ENCODE measurements at places on chromosomes 1 and 21.

DNA sequence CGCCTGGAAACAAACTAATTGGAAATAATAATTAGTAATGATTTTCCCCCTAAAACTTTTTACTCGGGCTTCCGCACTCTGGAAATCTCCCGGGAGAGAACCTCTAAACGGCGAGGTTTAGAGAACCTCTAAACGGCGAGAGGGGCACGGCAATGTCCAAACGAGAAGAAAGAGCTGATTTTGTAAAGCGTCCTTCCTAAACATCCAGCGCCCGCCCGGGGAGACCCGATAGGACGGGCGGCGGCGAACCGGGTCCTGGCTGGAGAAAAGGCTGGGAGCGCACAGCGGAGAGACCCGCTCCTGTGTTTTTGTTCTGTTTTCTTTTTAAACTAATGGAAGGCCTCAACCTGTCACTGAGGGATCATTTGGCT lies 1.6 kb downstream of the PAX7 start:
- ATAC-seq = no peak

DNA sequence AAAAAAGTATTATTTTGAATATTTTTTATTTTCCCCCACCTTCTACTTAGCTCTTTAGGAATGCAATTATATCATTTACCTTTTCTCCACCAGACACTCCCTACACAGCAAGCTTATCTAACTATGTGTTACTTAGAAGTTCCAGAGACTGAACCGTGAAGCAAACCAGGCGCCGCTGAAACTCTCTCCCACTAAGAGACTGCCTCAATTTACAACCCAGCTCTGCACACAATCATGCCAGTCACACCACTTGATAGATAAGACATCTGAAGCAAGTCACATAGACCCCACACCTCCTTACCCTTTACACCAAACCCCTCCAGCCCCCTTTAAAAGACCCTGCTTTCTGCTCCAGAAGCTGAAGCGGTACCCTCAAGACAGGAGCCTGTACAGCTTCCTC lies 245.5 kb downstream of the S1PR1 start:
- no peak for ATAC-seq

- ATAC-seq = no peak
These were observed 43.0 kb downstream of the SUSD4 start for GRCh38 chr1:223320959-223321358.

DNA sequence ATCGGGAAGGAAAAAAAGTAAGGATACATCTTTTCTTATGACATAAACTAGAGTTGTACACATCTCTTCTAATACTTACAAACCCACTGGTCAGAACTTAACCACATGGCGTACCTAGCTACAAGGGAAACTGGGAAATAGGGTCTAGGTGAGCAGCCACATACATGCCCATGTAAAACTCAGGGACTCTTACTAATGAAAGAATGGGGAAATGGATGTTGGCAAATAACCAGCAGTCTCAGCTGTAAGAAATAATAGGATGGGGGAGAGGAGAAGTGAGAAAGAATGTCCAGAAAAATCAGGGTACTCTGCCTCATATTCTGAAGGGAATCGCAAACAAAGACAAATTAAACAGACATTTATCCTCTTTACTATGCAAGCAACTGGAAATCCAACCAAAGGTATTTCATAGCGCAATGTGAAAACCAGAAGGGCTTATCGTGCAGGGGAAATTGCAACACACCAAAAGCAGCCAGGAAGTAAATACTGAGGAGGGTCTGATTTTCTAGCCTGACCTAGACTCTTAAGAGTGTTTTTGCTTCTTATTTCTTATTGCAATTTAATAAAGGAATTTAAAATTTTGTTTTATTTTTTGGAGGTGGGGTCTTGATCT lies 17.5 kb downstream of the GTF2B start:
- ATAC-seq = no peak

DNA sequence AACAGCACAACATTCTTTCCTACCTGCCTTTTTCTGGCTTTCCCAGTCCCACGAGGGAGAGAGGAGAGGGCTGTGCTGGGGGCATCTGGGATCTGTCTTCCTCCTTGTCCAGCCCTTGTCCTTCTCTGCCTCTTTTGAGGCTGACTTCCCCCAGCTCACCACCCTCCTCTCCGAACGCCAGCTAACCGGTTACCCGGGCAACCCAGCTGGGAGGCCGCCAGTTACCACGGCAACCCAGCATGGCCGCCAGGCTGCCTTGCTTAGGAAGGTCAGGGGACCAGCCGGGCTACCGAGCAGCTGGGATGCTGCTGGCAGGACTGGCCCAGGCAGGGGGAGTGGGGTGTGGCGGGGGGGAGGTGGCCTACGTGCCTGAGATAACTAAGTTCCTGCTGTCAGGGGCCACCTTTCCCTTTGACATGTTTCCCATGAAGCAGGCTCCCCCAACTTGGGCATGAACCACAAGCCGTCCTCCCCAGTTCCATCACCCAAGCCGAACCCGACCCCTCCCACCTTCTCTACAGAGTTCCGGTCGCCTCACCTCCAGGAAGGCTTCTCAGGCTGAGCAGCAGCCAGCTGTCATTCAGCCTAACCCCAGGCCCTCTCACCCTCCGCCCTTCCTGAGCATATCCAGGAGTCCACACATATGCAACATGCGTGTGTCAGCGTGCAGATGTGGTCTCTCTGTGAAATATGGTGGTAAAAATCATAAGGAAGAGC lies 8.7 kb downstream of the PLEKHA6 start:
- ATAC-seq = peak; percentile 88

DNA sequence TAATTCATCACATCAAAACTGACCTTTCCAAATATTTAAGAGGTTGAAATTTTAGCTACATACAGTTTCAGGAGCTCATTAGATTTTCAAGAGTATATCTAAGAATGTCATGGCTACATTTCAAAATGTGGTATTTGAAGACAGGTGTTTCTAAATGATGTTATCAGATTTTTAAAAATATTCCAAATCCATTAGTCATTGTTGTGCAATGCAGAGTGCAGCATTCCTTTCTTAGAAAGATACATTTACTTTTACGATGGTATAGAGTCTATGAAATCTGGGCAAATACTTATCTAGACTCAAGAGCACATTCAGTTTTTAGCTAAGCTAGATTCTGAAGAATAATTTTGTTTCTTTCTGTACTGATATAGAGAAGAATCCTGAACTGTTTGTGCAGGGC lies 230.3 kb downstream of the CHRM3 start:
- peak; percentile 76 for ATAC-seq

DNA sequence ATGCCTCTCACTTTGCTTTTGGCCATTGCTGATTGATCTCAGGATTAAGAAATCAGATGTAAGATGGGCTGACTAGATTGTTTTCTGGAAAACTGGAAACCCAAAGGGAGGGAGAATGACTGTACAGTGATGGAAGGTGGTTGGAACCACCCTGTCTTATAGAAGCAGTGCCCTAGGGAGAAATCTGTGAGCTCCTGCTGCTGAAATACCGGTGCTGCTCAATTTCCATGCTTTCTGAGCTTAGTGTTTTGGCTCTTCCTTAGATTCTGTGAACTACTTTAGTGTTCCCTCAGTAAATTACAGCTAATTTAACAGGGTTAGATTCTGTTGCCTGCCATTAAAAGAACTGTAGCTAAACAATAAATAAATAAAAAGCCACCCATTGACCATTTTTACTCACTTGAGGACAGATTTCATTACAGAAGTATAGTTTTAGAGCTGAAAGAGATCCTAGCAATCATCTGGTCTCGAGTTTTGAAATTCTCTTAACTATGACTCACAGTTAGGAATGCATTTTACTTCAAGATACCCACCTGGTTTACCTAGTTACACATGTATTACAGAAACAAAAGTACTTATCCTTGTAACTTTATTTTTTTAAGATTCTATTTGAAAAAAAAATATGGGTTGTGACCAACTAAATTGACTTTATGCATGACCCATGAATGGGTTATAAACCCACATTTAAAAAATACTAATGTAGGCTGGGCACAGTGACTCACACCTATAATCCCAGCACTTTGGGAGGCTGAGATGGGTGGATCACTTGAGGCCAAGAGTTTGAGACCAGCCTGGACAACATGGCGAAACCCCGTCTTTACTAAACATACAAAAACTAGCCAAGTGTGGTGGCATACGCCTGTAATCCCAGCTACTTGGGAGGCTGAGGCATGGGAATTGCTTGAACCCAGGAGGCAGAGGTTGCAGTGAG lies 33.2 kb downstream of the CAMSAP2 start:
- no peak for ATAC-seq

DNA sequence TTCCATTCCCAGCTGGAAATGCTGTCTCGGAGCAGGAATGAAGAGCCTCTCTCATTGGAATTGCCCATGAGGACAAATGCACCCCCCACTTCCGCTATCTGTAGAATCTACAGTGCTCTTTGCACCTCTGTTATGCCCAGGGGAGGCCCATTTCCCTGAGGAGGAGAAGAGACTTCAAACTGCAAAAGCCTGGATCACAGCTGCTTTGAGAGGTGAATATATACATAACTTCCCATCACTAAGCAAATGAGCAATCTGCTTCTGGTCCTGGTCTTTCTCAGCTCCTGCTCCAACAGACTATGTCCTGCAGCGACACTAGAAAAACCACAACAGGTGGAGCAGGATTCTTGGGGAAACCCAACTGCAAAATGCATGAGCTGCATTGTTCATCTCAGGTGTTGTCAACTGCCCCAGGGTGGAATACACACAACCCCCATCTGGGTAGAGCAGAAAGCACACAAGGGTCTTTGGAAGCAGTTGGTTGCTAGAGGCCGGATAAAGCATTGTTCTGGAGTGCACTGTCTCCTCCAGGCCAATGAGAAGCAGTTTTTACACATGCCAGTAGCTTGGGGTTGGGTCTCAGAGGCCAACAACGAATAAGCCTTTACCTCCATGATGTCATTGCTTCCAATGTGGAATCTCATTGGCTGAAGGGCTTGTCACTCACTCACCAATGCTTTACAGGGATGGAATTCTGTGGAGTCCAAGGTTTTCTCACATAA lies 67.7 kb upstream of the RAB4A start:
- ATAC-seq = peak; percentile 72

GRCh38 chr1:25523542-25523941 lies 19.9 kb upstream of the LDLRAP1 start:
- ATAC-seq = peak; percentile 87

GRCh38 chr1:205062319-205062718 lies 19.3 kb downstream of the CNTN2 start:
- ATAC-seq = no peak

GRCh38 chr1:58000821-58001220 lies 545.7 kb downstream of the OMA1 start:
- no peak for ATAC-seq

- peak; percentile 61 for ATAC-seq
These were observed 37.2 kb upstream of the ETS2 start for GRCh38 chr21:38768471-38769063.

DNA sequence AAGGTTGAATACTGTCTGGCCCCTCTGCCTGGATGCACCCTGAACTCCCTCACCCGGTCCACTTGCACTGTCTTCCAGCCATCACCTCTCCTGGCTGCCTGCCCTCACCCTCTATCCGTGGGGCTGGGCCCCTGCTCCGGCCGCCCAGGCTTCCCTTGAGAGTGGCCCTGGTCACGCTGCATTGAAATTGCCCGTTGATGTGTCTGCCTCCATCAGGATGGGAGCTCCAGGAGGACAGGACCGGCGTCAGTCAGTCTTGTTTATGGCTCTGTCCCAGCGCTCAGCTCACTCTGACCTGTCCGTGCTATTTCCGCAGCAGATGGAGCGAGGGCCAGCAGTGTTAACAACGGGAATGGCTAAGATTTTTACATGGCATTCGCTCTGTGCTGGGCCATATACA lies 34.9 kb downstream of the FOXO6 start:
- ATAC-seq = no peak

DNA sequence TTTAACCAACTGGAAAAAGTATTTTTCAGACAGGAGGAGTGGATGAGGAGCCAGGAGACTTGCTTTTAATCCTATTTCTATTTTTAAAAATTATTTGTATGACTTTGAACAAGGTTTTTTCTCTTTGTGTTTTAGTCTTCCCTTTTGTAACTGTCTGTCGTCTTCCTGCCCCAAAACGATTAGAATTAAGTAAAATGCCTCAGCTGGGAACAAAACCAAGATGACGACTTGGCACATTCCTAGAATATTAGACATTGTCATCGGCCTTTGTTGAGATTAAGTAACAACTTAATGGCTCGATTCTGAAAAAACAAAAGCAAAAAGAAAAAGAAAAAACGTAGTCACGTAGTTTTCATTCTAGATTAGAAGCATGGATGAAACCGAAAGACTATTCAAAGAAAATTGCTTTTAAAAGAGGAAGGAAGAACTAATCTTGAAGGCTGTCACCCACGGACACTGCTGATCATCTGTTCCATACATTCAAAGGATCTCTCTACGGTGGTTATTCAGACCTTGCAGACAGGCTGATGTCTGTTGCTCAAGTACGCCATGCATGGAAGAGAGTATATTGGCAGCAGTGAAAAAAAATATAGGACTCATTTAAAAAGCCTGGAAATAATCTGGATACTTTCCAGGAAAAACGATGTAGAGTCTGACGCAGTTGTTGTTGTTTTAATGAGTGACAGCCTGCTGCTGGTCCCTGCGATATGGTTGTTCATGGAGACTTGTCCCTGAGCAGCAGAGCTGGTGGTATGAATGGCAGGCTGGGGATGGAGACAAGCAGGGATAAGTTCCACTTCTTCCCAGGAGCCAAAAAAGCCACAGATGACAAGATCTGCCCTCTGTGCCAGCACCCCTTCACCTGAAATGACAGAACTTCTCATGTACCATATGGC lies 16.8 kb downstream of the GNG4 start:
- peak; percentile 53 for ATAC-seq

- ATAC-seq = peak; percentile 91
These were observed 101.3 kb upstream of the ACTL8 start for GRCh38 chr1:17653728-17654351.

- peak; percentile 26 for ATAC-seq
These were observed 20.1 kb upstream of the CDCP2 start for GRCh38 chr1:54172614-54173599.

DNA sequence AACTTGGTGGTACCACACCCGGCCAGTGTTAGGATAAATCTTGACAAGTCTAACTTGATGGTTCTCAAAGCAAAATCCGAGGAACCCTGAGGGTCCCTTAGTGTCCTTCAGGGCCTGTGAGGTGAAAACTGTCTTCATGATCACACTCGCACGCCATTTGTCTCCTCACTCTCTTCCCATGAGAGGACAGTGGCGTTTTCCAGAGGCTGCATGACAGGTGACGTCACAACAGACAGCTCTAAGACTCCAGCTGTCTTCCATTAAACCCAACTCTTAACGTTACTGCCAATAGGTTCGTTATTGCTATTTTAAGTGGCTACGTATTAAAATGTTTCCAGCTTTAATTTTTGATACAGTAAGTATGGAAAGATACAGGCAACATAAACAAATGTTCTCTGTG lies 13.8 kb downstream of the CFAP74 start:
- ATAC-seq = no peak

- peak; percentile 97 for ATAC-seq
These were observed 87.9 kb upstream of the HMCN1 start for GRCh38 chr1:185646202-185646683.

All from SK-N-SH treated with all-trans-retinoic acid at 6 μM for 48 hours (cell line).